ENCODE measurements at places on chromosomes 12 and 14.

DNA sequence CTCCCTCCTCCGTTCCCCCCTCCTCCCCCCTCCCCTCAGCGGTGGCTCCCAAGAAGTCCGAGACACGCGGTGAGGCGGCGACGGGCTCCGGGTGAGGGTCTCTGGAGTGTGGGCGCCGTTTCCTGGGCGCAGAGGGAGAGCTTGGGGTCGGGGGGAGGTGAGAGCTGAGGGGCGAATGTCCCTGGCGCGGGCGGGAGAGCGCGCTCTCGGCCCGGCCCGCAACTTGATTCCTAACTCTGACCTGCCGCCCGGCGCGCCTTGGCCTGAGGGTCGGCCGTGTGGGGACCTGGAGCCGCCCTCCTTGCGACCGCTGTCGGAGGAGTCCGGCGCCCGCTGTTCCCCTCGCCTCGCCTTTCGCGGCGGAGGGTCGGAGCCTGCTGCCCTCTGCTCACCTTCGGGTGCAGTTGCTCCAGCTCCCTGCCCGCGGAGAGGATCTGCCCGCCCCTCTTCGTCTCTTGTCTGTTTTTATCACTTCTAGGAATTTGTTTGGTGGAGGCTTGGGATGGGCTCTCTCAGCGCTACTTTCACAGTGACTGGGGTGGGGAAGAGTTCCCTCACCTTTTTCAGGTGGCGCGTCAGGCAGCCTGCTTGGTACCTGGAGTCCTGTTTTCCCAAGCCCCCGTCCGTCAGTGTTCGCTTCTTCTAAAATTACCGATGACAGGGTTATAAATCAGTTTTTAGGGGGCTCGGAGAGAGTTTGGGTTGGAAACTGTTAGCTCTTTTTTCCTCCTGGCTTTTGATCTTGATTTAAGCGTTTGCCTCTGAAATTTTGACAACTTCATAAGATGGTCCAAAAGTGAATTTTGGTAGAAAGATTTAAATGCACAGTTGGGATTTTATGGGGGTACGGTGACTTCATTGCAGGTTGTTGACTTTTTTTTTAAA is 495 bp downstream of the ADIPOR2 start:
- peak; percentile 76 for DNase-seq

DNA sequence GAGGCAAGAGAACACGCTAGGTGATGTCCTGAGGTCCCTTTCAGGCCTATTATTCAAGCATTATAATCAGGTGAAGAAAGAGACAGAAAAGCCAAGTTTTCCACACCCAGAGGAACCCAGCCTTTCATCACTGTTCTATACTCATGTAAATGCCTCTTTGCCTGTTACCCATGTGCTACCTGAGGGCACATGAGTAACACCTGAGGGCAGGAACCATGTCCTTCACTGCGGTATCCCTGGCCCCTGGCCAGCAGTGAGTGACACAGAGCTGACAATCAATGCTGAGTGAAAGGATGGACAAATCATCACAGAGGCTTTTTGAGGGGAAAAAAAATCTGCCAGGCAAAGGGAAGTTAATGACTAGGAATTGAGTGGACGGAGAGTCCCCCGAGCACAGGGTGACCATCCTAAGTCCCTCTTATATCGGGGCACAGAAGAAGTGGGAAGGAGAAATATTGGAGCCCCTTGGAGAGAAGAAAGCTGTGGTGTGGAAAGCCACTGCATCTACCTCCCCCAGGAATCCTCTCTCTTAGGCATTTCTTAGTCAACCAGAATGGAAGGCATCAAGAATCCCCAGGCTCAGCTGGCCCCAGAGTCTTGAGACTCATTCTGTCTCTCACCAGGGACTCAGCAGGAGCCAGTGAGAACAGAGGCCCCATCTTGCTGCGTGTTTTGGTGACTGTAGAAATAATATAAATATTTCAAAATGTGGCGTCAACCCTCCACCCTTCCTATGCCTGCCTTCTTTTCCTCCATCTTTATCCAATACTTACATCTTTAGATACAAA is 212.9 kb downstream of the DPF3 start:
- no peak for DNase-seq

DNA sequence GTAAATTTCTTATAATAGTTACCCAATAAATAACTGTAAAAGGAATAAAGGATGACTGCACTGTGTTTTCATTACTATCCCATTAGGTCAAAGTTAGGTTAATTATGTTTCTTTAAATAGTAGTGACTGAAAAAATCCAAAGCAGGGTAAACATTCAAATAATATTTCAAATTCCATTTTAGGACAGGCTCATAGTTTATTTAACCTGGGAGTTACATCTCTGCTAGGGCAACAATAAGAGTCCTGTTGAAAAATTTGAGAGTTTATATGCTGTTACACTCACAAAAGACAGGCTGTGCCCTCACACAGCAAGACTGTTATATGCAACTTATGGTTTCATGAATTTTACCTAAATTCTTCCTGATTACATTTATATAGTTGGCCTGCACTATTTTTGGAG is 8.0 kb downstream of the ERP27 start:
- no peak for DNase-seq

DNA sequence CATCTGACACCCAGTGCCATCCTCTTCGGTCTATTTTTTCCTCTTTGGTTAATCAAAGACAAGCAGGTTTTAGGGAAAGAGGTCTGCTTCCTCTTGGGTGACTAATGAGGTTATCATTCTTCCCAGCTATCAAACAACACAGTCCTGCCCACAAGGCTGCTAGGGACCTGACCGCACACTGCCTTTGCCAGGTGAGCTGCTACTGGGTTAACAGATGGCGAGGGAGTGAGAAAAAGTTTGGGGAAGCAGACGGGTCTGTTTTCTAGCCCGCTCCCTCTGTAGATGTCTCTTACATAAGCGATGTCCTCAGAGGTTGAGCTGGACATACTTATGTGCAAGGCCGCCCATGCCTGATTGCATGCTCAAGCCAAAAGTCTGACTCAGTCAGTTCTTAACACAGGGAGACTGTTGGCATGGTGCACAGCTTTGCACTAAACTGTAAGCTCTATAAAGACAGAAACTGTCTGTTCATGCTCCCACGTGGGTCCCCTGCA is 94.1 kb downstream of the SLC15A4 start:
- DNase-seq, result no peak

DNA sequence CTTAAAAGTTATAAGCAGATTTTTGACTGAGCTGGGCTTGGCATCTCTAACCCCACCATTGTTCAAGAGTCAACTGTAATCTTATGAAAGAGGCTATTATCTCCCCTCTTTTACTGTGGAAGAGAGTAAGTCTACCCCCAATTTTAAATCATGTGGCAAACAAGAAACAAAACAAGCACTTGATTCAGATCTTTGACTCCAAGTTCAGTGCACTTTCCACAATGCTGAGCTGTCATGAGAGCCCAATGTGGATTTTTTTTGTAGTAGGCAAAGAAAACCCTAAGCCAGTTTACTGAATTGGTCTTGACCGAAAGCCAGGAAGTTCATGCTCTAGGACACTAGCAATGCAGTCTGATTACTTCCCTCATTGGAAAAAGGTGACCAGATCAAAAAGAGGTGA is 306.2 kb downstream of the GALC start:
- no peak for DNase-seq

DNA sequence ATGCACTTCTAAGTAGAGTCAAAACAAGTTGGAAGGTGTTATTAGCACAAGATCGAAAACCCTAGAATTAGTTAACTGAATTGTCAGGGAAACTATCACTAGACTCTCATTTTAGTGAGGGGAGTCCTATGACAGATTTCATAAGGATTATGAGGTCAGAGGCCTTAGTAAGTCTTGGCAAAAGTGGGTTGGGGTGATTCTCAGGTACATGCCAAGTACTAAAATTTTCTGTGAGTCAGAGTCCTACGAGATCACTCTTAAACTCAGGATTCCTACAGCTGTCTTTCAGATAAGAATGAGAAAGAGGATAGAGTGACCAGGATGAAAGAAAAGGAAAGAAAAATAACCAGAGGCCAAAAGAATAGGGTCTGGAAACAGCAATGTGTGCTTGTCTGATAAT is 50.8 kb upstream of the BBS10 start:
- no peak for DNase-seq

- no peak for DNase-seq
Observed at GRCh38 chr12:46419675-46420074, 47.1 kb upstream of the SLC38A2 start.

- DNase-seq, result no peak
Observed at GRCh38 chr12:43883748-43884147, 47.9 kb downstream of the TMEM117 start.

GRCh38 chr12:9727813-9728212 is 5.1 kb downstream of the CLECL1 start:
- DNase-seq, result no peak

DNA sequence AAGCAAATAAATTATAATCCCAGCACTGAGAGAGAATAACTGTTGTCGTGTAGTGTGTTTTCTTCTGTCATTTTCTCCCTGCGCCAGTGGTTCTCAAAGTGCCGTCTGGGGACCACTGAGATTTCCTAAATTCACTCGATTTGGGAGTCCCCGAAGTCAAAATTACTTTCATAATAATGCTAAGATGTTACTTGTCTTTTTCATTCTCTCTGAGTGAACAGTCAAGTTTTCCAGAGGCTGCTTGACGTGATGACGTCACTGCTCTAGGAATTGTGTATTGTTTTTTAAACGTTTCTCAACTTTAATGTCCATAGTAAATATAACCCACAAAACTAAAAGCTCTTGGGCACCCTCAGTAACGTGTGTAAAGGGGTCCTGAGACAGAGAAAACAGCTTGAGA is 796 bp upstream of the POP5 start:
- DNase-seq, result no peak

- DNase-seq, result no peak
Observed at GRCh38 chr12:113239288-113239771, 18.1 kb downstream of the TPCN1 start.

- DNase-seq, result no peak
Observed at GRCh38 chr14:54223831-54224402, 172.9 kb upstream of the CDKN3 start.

DNA sequence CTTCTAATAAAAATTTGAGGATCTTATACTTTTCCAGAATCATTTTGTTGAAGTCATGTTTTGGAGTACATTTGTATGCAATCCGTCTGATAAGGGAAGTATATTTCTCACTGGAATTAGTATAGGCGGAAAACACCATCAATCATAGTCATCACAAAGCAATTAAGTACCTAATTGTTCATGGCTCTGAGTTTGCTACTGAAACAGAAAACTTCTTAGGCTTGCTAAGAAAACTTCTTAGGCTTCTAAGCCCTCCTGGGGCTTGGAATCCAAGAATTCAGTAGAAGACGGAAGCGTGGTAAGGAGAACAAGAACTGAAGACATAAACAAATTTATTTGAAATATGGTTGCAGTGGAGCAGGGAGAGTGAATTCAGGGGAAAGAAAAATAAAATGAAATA is 636.3 kb downstream of the DIO2 start:
- no peak for DNase-seq

- DNase-seq, result no peak
Observed at GRCh38 chr14:79820866-79821535, 390.3 kb downstream of the DIO2 start.

GRCh38 chr12:23771240-23771949 is 178.1 kb downstream of the SOX5 start:
- DNase-seq, result no peak

DNA sequence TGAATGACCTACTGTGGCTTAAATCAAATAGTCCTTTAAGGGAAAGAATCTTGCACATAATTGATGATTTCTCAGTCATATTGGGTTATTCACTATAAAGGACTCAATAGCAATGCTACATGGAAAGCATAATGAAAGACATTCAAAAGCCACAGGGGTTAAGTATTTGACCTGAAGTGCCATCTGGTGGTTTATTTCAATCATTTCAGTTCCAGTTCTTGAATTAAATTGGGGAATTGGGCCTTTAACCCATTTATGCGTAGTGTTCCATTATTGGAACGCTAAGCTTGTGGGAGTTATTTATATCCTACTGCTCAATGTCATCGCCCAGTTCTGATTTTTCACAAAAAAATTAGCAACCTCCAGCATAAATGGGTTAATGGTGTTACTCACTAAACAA is 41.3 kb upstream of the C12orf71 start:
- DNase-seq, result peak; percentile 71

DNA sequence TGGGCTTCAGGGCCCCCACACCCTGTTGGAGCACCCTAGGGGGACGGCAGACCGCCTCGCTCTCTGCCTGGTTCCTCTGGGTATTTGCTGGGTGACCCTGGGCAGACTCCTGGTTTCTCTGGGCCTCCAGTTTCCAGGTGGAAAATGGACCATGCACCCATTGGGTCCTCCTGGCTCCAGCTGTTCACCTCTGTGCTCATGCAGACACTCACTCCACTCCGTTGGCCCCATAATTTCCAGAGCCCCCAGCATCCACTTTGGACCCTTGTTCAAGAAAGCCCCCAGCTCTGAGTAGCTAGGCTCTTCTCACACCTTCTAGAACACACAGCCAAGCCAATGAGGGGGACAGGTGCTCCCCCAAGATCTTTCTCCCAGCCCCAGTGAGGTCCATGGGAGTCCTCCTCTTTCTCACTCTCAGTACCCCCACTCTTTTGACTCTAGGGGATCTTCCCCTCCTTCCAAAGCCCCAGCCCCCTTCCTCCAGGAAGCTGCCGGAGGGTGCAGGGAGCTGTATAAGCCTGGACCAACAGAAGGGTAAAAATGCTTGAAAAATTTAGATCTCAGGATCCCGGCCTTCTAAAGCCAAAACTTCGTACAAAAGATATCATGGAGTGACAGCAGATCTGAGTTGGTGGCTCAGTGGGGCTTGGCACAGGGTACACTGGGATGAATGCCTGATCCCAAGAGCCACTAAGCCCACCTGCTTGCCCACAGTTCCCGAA is 174.8 kb upstream of the RTL1 start:
- no peak for DNase-seq

DNA sequence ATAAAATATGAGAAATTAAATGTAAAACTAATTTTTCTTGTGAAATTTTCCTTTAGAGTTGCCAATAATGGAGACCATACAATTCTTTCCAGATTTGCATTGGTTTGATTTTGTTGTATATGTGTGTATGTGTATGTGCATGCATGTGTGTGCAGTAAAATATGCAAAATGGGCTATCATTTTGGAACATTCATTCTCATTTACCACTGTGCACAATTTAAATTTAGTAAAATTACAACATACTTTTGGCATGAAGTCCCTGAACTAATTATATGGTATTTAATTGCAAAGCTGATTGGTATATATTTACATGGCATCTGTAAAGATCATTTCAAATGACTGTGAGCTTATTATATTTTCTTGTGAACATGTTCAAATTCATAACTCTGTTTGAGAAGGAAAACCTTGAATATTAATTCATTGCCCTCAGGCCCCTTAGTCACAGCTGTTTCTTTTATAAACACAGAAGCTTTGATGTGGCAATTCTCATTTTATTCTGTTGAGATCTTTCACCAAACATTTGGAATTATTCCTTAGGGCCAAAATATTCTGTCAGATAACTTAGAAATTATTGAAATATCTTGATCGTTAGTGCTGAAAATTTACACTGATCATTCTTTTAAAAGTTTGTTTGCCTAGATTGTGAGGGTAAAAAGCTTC is 17.6 kb downstream of the KERA start:
- no peak for DNase-seq

Measured in NB4 (cell line).